ENCODE measurements at places on chromosomes 5 and 9.

DNA sequence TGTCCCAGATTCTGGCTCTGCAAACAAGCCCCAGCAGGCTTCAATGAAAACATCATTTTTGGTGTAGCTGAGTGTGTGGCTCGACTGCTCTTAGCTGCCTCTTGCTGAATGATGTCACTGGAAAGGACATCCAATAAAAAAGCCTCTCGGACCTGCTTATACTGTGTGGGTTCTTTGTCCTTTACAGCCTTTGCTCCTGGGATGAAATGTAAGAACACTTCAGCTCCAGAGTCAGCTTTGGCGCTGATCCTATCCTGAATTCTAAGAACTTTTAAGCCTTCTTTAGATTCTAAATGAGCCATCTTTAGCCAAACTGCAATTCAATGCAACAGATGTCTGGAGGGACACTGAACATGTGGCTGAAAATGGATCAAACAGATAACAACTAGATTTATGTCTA lies 404.6 kb upstream of the C9orf72 start:
- no peak for DNase-seq

GRCh38 chr9:38138276-38138675 lies 69.2 kb upstream of the SHB start:
- no peak for DNase-seq

DNA sequence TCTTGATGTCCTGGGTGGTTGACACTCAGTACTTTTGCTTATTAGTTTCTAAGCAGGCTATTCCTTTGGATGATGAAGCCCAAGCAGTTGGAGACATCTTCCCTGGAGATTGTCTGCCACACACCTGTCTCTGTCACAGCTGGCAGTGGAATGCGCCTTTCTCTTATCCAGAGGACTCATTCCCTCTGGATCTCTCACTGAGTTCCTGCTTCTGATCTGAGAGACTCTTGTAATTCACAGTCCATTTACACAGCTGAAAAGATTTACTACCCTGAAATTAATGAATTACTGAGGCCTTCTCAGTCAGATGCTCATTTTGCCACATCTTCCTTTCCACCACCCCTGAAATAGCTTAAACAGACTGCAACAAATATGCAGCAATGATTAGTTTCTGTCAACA lies 15.9 kb downstream of the TAL2 start:
- no peak for DNase-seq

DNA sequence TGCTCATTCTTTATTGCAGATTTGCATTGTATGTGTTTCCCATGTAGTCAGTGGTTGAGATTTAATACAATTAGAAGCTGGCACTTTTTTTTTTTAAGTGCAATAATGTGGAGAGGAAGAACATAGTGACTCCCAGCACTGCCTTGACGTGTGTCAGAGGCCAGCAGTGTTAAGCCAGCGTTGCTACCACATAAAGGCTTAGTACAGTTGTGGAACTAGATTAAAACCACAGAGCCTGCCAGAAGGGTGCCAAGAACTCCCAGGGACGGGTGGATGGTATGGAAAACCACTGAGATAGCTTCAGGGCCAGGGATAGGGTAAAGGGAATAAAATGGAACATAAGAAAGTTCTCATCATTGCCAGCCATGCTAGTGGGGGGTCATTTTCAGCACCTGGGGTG lies 142.9 kb downstream of the TRIO start:
- no peak for DNase-seq

- no peak for DNase-seq
Measured at GRCh38 chr5:118593003-118593328, 395.4 kb downstream of the DTWD2 start.

- DNase-seq = no peak
Measured at GRCh38 chr5:176862330-176862995, 36.7 kb downstream of the HK3 start.

GRCh38 chr9:27530915-27531755 lies 1.5 kb upstream of the MOB3B start:
- DNase-seq = no peak

DNA sequence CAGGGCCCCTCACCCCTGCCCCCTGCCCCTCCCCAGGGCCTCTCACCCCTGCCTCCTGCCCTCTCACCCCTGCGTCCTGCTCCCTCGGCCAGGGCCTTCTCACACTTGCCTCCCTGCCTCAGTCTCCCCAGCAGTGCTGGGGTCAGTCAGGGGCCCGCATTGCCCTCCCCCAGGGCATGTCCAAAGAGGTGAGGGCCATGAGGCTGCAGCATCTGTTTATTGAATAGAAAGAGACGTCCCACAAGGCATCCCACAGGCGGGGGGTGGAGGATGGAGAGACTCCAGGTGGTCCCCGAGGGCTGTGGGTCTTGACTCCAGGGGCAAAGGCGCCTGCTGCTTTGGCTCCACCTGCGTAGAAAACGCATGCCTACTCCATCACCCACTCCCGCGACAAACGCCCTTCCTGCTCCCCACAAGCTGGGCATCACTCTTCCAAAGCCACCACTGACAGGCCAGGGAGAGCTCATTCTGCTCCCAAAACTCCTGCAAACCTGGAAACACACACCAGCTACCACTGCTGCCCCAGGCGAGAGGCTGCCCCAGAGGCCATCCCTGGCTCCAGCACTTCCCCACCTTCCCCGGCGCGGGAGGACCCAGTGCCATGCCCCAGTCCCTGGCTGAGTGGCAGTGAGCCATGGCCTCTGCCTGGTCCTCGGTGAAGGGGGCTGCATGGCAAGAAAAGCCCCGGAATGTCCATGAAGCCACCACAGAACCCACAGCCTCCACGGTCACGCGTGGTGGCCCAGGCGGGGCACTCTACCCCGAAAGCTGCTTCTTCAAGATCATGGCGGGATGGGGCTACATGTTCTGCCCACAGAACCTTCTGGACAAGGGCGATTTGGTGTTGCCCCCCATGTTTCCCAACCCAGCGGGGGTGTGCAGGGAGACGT lies 1.6 kb upstream of the LCN8 start:
- DNase-seq = no peak
